ENCODE measurements at places on chromosomes 3 and 15.

GRCh38 chr15:76470691-76471090 is 134.1 kb downstream of the ISL2 start:
- no peak overlapping the region for H3K27ac ChIP-seq
- H3K36me3 ChIP-seq = peaks cover 14% of the 10 kb centered on the region
- peaks cover 3% of the 10 kb centered on the region for H3K4me1 ChIP-seq
- no peak overlapping the region for H3K4me3 ChIP-seq
- DNase-seq = no peak
- no peaks in the 10 kb centered on the region for H3K27me3 ChIP-seq

DNA sequence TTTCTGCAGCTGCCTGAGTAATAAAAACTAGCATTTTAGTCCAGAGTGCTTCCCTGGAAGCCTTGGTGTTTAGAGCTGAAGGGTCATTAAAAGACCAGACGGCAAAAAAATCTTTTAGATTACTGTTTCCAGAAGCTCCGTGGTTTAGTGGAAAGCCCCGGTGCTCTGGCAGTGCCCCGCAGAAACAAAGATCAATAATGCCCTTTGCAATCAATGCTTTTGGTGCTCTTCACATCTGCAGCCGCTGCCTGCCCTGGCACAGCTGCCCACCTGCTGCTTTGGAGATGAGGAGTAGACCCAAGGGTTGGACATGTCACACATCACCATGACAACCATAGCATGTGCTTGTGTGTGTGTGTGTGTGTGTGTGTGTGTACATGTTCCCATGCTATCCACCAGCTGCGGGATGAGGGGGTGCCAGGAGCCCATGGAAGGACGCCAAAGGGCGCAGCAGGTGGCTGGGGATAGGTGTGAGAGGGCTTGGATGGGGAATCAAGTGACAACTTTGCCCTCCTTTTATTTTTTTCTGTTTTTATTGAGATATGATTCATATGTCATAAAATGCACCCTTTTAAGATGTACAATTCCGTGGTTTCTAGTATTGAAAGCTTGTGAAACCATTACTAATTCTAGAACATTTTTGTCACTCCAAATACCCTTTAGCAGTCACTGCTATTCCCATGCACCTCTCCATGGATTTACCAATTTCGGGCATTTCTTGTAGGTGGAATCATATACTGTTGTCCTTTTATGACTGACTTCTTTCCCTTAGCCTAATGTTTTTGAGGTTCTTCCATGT is 75.7 kb upstream of the KLHL25 start:
- no peak for DNase-seq
- no peaks in the 10 kb centered on the region for H3K4me1 ChIP-seq
- H3K36me3 ChIP-seq = no peaks in the 10 kb centered on the region
- H3K27ac ChIP-seq = no peak overlapping the region
- H3K4me3 ChIP-seq = no peak overlapping the region
- peaks cover 10% of the 10 kb centered on the region for H3K27me3 ChIP-seq

- no peak for DNase-seq
- H3K4me1 ChIP-seq = no peaks in the 10 kb centered on the region
- no peaks in the 10 kb centered on the region for H3K36me3 ChIP-seq
- no peak overlapping the region for H3K4me3 ChIP-seq
These were observed 57.8 kb downstream of the MAP3K13 start for GRCh38 chr3:185420762-185421161.

- no peak overlapping the region for H3K4me3 ChIP-seq
- peak overlapping the region; percentile 4 for H3K27ac ChIP-seq
- H3K27me3 ChIP-seq = peaks cover 20% of the 10 kb centered on the region
- no peaks in the 10 kb centered on the region for H3K36me3 ChIP-seq
- peaks cover 67% of the 10 kb centered on the region for H3K4me1 ChIP-seq
These were observed 355.2 kb downstream of the FOXP1 start for GRCh38 chr3:71228156-71228866.

GRCh38 chr3:40317061-40317855 is 7.8 kb downstream of the EIF1B start:
- H3K36me3 ChIP-seq = peaks cover 15% of the 10 kb centered on the region
- H3K27ac ChIP-seq = no peak overlapping the region
- H3K4me3 ChIP-seq = no peak overlapping the region
- H3K4me1 ChIP-seq = peaks cover 2% of the 10 kb centered on the region
- peaks cover 4% of the 10 kb centered on the region for H3K27me3 ChIP-seq

GRCh38 chr3:90062631-90063200 is 955.3 kb downstream of the EPHA3 start:
- no peak for DNase-seq
- H3K4me3 ChIP-seq = no peak overlapping the region
- H3K36me3 ChIP-seq = no peaks in the 10 kb centered on the region
- H3K27ac ChIP-seq = no peak overlapping the region

- H3K4me1 ChIP-seq = no peaks in the 10 kb centered on the region
- no peak for DNase-seq
- no peak overlapping the region for H3K27ac ChIP-seq
- H3K36me3 ChIP-seq = no peaks in the 10 kb centered on the region
These were observed 394.1 kb upstream of the NECTIN3 start for GRCh38 chr3:110677506-110677905.

DNA sequence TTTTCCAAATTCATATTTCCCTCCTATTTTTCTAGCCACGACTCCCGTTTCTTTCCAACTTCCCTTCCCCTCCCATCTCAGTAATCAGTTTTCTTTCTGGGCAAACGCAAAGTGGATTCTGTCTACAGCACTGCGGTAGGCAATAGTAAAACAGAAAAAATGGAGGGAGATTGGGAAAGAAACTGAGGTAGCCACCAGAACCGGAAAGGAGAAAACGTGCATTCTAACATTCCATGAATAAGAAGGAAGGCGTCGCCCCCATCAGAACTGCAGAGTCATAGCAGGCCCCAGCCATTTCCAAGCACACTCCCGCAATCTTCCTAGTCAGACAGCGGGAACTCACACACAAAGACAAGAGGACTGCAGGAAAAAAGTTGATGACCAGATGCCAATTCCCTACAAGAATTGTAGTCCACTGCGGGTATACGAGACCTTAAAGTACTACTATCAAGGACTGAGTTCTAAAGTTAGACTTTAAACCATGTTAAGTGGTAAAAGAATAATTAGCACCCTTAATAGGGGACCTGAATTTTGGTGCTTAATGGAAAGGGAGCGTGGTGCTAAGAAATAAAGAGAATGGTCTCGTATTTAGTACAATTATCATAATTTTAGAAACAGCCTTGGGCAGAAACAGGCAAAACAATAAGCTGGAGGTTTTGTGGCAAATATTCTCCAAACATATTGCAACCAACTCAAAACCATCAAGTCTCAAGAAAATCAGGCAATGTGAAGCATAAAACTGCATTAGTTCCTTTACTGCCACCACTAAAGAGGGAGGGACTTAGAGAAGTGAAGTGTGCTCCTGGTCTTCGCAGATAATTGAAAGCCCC is 1.4 kb downstream of the PFN2 start:
- H3K36me3 ChIP-seq = no peaks in the 10 kb centered on the region
- peaks cover 14% of the 10 kb centered on the region for H3K4me1 ChIP-seq
- H3K4me3 ChIP-seq = peak overlapping the region; percentile 74
- peaks cover 35% of the 10 kb centered on the region for H3K27me3 ChIP-seq
- no peak for DNase-seq

DNA sequence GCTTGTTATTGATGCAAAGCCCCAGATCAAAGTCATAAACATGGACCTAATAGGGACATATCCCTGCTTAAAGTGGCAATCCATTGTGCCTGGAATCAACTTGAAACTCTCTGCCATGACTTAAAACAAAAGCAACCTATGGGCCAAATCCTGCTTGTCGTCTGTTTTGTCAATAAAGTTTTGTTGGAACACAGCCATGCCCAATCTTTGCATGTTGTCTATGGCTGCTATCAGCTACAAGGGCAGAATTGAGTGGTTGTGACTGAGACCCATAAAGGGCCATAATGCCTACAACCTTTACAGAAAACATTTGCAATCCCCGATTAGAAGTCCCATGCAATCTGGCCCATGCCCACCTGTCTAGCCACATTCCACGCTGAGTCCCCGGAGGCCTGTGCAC is 235.4 kb downstream of the PLCL2 start:
- no peaks in the 10 kb centered on the region for H3K4me1 ChIP-seq
- H3K36me3 ChIP-seq = no peaks in the 10 kb centered on the region
- no peak overlapping the region for H3K27ac ChIP-seq
- H3K27me3 ChIP-seq = peaks cover 5% of the 10 kb centered on the region
- H3K4me3 ChIP-seq = no peak overlapping the region
- no peak for DNase-seq

- H3K36me3 ChIP-seq = no peaks in the 10 kb centered on the region
- H3K27me3 ChIP-seq = peaks cover 13% of the 10 kb centered on the region
- H3K27ac ChIP-seq = no peak overlapping the region
- H3K4me3 ChIP-seq = no peak overlapping the region
- DNase-seq = no peak
These were observed 188.9 kb downstream of the TLE3 start for GRCh38 chr15:69908590-69909420.

GRCh38 chr3:16609927-16610580 is 4.8 kb upstream of the DAZL start:
- H3K4me3 ChIP-seq = no peak overlapping the region
- no peak overlapping the region for H3K27ac ChIP-seq
- H3K36me3 ChIP-seq = no peaks in the 10 kb centered on the region
- peaks cover 7% of the 10 kb centered on the region for H3K27me3 ChIP-seq
- H3K4me1 ChIP-seq = no peaks in the 10 kb centered on the region

DNA sequence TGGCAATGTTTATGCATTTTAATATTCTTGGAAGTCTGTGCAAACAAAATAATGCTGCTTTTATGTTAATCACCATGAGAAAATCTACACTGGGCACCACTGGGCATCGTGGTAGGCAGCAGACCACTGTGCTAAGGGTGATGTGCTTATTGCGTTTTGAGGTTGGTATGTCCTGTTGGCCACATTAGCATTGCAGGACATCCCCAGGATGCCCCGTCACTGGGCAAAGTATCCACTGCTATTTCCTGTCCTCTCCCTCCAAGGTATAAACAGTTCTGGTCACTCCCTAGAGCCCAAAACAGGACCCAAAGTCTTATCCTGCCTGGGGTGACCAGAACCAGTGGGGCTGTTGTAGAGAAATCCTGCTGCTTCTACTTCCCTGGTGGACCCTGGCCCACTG is 284.2 kb upstream of the ROPN1 start:
- H3K27ac ChIP-seq = no peak overlapping the region

- no peak overlapping the region for H3K4me3 ChIP-seq
- no peaks in the 10 kb centered on the region for H3K27me3 ChIP-seq
- no peaks in the 10 kb centered on the region for H3K36me3 ChIP-seq
- peaks cover 2% of the 10 kb centered on the region for H3K4me1 ChIP-seq
- no peak for DNase-seq
These were observed 64.4 kb upstream of the TAMM41 start for GRCh38 chr3:11910971-11911531.

DNA sequence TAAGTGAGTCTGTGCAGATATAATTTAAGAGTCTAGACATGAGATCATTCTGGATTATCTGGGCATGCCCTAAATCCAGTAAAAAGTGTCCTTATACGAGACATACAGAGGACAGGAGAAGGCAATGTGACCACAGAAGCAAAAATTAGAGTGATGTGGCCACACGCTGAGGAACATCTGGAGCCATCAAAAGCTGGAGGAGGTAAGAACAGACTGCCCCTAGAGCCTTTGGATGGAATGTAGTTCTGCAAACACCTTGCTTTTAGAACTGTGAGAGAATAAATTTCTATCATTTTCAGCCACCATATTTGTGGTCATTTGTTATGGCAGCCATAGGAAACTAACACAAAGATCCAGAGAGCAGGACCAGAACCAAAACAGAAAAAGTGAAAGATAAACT is 41.0 kb downstream of the CD200 start:
- H3K4me3 ChIP-seq = no peak overlapping the region
- no peak overlapping the region for H3K27ac ChIP-seq
- no peak for DNase-seq
- H3K36me3 ChIP-seq = peaks cover 11% of the 10 kb centered on the region
- H3K4me1 ChIP-seq = peaks cover 31% of the 10 kb centered on the region

DNA sequence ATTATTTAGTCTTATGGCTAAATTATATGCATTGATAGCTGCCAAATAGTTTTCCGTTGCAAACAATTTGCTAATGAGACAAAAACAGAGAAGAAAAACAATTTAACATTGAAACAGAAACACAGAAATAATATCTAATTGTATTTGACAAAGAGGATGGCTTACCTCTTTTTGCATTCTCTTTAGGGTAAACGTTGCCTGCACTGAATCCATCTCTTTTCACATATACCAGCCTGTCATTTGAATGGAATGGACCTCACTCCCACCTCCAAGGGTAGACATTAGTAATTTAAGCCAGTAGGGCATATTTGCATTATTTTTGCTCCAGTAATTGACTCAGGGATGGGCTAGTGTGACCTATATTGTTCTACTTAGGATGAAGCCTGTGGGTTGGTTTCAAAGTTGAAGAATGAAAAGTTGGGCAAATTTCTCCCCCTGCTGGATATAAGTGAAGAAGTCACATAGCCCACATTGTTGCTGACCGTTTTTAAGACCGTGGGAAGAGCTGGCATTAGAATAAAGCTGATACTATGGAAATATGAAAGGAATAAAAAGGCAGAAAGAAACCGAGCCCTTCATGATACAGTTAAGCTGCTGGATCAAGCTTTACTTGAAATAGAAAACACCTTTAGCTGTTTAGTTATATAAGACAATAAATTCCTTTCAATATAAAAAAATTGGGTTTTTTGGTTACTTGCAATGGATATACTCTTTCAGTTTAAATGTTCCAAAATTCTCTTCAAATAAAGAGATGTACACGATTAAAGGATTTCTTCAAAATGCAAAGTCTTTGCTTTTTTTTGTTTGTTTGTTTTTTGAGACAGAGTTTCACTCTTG is 26.9 kb downstream of the PIERCE2 start:
- no peaks in the 10 kb centered on the region for H3K4me1 ChIP-seq
- H3K36me3 ChIP-seq = no peaks in the 10 kb centered on the region
- no peak overlapping the region for H3K4me3 ChIP-seq
- H3K27ac ChIP-seq = no peak overlapping the region
- DNase-seq = no peak

GRCh38 chr3:125231895-125232294 is 19.3 kb upstream of the SLC12A8 start:
- no peaks in the 10 kb centered on the region for H3K27me3 ChIP-seq
- H3K4me1 ChIP-seq = no peaks in the 10 kb centered on the region

Data from activated naive CD4-positive, alpha-beta T cell treated with anti-CD3 and anti-CD28 coated beads, Interleukin-2, amount 10 ng/mL, durations not matched to agents 7 days and 5 days (primary cell).